IPS DF 19.7 (cell line): ENCODE measurements at places on chromosomes 4 and X.
A peak's percentile ranks its signal among the peaks of the same experiment; 100 is the strongest.

DNA sequence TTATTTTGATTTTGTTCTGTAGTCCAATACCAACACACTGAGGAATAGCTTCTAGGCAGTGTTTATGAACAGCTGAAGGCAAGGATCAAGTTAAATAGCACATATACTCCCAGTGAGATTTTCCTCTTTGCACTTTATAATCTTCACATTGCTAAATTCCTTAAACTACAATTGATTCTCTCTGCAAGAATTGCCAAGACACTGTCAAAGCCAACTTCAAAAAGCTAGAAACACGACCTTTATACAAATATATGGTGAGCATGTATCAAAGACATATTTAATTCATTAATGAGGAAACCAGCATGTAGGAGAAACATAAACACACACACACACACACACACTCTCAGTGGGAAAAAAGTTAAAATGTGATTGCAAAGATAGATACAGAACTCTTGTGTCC is 86.4 kb upstream of the FAM9C start:
- DNase-seq = no peak

DNA sequence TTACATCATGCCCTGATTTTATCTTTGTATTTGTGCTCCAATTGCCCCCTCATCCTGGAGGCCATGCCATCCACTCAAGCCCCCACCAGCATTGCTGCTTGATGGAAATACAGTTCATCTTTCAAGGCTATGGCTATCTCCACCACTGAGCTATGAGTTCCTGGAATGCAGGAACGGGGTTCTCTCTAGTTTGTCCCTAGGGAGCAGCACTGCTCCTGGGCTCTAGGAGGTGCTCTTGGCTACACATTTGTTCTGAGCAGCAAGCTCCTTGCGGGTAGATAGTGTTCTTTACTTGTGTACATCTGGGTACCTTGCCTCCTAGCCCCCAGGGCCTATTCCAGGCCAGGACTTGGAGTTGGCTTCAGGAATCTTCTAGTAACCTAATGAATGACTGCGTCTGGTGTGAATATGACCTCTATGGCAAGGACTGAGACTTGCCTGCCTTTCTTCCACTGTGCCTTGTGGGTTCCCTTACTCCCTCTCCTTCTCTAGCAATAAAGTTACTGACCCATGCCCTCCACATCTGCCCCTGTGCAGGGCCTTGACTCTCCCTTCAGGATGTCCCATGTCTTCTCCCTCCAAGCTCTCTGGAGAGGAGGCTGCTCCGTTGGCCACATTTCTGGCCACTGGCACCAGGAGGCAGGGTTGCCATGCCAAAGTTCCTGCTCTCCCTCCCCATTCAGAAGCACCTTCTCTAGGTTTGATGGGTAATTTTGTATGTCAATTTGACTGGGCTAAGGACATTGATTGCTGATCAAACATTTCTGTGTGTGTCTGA is 7.6 kb downstream of the CITED1 start:
- no peak for DNase-seq

DNA sequence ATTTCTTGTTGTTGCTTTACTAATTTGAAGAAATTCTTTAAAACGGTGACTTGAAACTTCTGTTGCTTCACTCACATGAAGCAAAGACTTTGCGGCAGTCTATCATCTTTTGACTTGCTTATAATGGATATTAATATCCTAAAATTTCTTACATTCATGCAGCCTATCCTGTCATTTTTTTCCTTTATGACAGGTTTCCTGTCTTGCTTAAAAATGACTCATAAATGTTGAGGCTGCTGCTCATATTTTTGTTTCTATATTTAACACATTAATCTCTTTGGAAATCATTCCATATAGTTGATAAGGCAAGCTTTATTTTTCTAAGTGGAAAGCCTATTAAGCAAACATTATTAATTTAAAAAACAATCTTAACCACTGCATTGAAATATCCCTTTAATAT is 176.6 kb upstream of the GALNTL6 start:
- DNase-seq = no peak

GRCh38 chr4:89519771-89520320 is 212.2 kb upstream of the GPRIN3 start:
- no peak for DNase-seq

DNA sequence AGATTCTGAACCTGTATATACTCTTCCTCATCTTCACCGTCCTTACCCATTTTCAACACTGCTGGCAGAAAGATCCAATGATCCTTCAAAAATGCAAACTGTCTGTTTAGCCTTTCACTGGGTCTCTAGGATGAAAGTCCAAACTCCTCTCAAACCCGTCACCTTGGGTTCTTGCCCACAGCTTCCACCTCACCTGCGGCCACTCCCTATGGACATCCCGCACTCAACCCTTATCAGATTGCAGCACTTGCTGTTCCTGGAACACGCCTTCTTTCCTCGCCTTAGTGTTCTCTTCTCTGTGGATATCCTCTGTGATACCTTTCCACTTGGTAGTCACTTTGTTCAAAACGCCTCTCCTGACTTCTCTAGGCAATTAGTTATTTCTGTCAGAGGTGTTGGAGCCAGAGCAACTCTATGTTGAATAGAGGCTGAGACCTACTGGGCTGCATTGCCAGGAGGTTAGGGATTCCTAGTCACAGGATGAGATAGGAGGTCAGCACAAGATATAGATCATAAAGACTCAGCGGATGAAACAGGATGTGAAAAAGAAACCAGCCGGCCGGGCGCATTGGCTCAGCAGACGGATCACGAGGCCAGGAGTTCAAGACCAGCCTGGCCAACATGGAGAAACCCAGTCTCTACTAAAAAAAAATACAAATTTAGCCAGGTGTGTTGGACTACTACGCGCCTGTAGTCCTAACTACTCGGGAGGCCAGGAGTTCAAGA is 4.2 kb upstream of the NOCT start:
- DNase-seq = no peak

DNA sequence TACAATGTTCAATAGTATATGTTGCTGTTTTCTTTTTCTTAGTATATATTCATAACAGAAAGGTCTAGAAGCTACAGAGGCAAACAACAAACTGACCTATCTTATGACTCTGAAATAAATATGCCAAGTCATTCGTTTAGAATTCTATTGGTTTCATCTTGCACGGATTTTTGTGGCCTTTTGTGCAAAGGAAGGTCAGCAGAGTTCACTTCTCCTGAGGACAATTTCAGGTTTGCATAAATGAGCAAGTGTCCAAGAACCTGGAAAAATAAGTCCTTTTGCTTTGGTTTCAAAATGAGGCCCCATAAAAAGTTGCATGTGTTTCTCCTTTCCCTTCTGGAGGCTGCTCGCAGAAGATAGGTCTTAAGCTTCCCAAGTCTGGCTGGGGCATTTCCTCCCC is 156.9 kb downstream of the APBB2 start:
- DNase-seq = no peak

- no peak for DNase-seq
These were observed 151.7 kb upstream of the TBL1X start for GRCh38 chrX:9312922-9313867.

GRCh38 chr4:146585761-146586333 is 52.8 kb upstream of the POU4F2 start:
- DNase-seq = no peak

DNA sequence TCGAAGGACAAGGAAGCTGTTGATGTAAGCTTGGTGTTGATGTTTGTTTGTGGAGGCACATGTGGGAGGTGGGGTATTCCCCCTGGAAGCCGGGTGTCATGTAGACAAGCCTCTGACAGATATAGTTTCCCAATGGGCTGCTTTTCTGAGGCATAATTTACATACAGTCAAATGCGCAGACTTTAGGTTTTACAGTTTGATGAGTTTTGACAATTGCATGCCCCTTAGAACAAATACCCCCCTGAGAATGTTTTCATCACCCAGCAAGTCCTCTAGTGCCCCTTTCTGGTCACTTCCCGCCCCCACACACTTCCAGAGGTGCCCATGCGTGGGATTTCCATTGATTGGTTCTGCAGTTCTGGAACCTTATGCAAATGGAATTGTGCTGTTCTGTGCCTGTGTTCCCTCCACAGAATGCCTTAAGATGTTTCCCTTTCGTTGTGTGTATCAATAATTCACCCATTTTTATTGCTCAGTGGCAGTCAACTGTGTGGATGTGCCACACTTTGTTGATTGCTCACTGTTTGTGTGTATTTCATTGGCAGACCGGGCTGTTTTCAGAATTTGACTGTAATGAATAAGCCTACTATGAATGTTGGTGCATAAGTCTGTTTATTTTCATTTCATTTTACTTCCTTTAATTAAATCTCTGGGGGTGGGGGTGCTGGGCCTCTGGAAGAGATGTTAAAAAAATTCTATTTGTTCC is 8.5 kb downstream of the EVC start:
- no peak for DNase-seq

DNA sequence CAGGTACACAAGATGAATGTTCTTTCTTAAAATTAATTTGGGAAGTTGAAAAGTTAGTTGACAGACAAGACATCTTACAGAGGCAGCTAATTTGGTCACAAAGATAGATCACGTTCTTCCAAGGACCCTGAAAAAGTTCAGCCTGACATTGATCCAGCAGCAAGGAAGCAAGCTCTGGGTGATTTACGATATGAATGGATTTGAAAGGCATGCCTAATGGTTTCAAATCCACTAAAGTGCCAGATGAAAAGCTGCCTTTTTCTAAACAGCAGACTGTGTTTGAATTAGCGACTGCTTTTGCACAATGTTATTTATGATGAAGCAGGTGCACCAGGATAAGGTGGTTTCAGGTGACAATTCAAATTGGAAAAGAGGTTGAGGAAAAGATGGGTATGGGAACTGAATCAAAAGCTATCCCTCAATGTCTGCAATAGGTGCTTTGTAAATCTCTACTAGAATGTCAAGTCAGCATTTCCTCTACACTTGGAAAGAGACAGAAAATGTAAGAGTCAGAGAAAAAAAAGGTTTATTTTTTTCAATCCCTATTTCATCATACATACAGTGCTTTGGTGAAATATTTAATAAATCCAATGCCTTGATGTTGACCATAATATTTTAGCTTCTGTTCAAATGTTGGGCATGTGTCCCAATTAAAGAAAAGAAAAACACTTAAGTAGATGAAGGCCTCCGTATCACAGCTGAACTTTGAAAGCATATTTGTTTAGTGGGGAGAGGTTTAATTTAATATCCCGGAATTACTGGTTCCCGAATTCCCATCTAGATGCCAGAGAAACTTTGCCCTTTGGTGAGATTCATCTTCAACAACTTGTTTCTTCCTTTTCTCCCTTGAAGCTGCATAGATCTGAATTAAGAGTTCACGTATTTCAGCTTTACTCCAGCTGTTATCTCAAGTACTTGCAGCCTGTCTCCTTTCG is 6.0 kb downstream of the RASGEF1B start:
- no peak for DNase-seq

GRCh38 chr4:178481564-178481963 is 1039.3 kb upstream of the AGA start:
- DNase-seq = no peak

GRCh38 chrX:140249088-140249487 is 255.8 kb downstream of the SOX3 start:
- DNase-seq = no peak

GRCh38 chr4:64584125-64584524 is 174.9 kb upstream of the TECRL start:
- DNase-seq = no peak

DNA sequence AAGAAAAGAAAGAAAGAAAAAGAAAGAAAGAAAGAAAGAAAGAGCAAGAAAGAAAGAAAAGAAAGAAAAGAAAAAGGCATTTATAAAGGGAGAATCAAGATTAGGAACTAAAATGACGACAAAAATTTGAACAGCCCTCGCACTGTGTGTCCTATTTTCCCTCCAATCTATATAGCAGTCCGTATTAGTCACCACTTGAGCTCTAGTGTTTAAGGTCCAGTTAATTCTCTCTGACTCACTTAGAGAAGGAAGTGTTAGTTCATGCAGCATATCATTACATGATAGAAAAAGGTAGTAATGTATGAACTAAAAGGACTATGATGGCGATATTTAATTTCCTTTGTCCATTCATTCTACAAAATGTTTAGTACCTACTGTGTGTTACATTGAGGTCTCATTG is 122.7 kb downstream of the CBLL2 start:
- DNase-seq = no peak

GRCh38 chr4:123589301-123589700 is 192.7 kb downstream of the SPRY1 start:
- no peak for DNase-seq

DNA sequence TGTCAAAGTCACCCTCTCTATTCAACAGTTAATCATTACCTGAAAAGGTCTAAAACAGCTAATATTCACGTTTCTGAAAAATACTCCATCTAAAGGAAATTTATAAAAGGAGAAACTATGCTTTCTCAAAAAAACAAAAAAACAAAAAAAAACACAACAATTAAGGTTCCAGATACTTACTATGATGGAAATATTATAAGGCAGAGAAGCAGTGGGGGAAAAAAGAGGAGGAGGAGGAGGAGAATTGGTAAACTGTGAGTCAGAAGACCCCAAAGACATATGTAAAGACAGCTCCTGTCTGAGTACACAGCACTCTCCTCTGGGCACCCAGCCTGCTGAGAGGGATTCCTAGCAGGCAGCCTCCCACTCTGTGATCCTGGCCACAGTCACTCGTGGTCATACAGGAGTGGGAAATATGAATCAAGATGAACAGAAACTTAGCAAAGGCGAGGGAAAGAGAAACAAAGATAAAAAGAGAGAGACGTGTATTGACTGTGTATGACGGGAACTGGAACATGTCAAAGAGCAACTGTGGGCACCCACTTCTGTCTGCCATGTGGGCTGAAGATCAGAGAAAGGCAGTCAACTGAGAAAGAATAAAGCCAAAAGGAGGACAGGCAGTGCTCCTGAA is 12.5 kb downstream of the KLHL15 start:
- no peak for DNase-seq

DNA sequence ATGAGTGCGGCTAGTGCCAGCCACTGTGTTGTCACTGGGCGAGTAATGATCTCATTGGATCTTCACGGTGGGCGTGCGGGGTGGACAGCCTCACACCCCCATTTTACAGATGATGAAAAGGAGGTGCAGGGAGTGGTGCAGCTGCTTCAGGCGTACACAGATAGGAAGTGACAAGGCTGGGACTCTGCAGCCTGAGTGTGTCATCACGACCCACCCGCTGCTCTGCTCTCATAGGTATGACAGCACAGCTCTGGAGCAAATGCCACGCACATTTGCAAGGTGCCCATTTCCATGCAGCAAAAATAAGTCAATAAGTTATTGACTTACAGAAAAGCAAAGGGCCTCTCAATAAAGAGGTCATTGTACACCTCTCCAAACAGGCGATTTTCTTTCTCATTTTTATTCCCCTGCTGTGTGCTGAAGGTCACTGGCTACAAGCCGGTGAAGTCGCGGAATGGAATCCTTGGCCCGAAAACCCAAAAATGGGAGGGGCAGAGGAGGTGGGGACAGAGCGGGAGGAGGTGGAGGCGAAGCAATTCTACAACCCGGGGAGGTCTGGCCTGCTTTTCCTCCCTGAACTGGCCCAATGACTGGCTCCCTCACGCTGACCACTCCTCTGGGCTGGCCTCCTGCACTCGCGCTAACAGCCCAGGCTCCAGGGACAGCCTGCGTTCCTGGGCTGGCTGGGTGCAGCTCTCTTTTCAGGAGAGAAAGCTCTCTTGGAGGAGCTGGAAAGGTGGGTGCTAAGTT is at the start of gene SOD3:
TSS of gene SOD3 (plus strand) at position 658 of the 750 bp plus-strand sequence. CDS start 3,949 bp downstream, outside the sequence.
- DNase-seq = peak; percentile 68

GRCh38 chr4:155855897-155856296 is 10.2 kb downstream of the ASIC5 start:
- no peak for DNase-seq

GRCh38 chrX:110015032-110015431 is 12.1 kb downstream of the TMEM164 start:
- no peak for DNase-seq

- no peak for DNase-seq
These were observed 138.6 kb downstream of the AFF1 start for GRCh38 chr4:87073199-87074120.

GRCh38 chr4:3302786-3303564 is 10.2 kb downstream of the RGS12 start:
- DNase-seq = no peak
